ENCODE measurements at places on chromosomes 11 and 22.

- no peak for DNase-seq
Observed at GRCh38 chr22:27080036-27080578, 422.7 kb downstream of the MIAT start.

DNA sequence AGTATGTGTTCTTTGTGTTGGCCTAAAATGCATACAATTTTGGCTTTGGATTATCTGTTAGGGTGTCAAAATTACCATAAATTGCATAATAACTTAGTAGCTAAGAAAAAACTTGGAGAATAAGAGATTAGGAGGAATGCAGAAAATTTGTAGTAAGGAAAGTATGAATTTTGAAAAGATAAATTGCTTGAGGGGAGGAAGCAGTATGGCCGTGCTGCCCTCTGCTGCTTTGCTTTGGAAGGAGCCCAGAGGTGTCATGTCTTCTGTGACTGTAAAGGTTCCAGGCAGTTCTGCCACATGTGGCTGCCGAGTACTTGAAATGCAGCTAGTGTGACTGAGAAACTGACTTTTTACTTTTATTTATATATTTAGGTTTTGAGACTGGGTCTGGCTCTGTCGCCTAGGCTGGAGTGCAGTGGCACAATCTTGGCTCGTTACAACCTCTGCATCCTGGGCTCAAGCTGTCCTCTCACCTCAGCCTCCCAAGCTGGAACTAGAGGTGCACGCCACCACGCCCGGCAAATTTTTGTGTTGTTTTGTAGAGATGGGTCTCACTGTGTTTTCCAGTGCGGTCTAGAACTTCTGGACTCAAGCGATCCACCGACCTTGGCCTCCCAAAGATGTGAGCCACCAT is 1.8 kb downstream of the ADSL start:
- DNase-seq: peak; percentile 50

GRCh38 chr11:121654843-121655536 is 202.2 kb upstream of the SORL1-AS1 start:
- DNase-seq: peak; percentile 83

GRCh38 chr11:67401495-67402191 is at the start of gene PPP1CA:
Gene PPP1CA (minus strand): TSS chr11:67401858. CDS start chr11:67401782, 76 bp downstream.
- peak; percentile 88 for DNase-seq

DNA sequence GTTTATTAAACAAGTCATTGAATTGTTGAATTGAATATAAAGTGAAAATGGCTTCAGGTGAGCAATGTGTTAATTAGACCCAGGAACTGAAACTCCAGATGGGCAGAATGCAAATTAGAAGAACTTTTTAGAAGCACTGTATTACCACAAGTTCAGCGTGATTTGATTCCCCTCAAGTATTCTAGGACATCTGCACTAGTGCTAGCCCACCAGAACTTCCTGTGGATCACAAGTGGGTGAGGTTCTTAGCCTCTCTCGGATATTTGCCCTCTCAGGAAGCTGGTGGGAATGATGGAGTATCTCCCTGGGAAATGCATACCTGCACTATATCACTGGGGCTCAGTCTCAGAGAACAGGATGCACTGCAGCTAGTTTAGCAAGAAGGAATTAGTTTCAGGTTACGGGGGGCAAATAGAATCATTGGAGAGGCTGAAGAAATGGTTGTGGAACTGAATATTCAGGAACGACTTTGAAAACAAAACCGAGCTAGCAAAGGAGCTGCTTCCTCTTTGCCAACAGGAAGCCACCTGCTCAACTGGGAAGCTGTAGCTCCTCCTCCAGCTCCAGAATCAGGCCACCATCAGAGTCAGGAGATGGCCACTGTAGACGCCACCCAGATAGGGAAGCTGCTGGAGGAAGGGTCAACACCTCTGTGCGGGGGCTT is 74.3 kb downstream of the DHCR7 start:
- DNase-seq: no peak

- DNase-seq: no peak
Observed at GRCh38 chr11:130160498-130161155, 1.0 kb downstream of the ST14 start.

DNA sequence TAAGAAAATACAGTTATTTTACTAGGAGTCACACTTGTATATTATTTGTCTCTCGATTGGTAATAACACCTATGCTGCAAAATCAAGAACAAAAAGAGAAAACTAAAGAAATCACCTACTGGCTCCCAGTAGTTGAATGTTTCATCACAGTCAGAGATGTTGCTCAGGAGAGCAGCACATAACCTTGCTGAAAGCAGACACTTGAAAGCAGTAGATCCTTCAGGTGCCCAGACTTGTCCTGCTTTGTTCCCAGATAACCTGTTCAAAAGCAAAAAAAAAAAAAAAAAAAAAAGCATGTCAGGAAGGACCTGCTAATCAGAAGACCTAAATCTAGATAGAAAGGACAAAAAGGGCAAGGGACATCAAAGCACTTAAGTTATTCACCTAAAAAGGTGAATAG is 1.3 kb downstream of the ALG9 start:
- no peak for DNase-seq

GRCh38 chr11:8389029-8389996 is 125.6 kb upstream of the LMO1 start:
- DNase-seq: no peak

DNA sequence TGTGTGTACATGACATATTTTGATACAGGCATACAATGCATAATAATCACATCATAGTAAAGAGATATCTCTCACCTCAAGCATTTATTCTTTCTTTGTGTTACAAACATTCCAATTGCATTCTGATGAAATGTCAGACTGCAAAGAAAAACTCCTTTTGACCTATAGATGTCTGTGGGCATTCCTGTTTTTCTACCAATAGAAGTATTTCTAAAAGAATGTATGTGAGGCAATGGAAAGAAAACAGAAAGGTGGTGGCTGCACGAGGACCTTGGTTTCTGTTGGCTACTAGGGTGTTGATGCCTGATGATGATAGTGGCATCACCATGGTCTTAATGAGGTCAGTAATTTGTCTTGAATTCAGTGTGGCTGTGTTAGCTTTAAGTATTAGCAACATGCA is 137.0 kb upstream of the ANO3 start:
- DNase-seq: no peak

DNA sequence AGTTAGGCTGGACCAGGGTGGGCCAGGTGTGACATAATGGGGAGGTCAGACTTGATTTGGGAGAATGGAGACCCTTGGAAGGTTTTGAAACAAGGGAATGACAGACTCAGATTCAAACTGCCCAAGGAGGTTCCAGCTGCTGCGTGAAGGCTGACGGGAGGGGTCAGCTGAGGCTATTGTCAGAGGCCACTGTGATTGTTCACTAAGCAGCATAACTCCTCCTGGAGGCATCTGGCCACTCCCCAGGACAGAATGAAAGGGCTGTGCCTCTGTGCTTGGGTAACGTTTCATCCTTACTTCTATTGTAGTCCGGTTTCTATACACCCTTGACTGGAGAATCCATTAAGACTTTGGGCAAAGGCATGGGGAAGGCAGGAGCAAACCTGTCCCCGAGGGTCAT is 126.6 kb downstream of the DSCAML1 start:
- DNase-seq: no peak

GRCh38 chr22:17675584-17675983 is 37.0 kb downstream of the BCL2L13 start:
- DNase-seq: no peak

DNA sequence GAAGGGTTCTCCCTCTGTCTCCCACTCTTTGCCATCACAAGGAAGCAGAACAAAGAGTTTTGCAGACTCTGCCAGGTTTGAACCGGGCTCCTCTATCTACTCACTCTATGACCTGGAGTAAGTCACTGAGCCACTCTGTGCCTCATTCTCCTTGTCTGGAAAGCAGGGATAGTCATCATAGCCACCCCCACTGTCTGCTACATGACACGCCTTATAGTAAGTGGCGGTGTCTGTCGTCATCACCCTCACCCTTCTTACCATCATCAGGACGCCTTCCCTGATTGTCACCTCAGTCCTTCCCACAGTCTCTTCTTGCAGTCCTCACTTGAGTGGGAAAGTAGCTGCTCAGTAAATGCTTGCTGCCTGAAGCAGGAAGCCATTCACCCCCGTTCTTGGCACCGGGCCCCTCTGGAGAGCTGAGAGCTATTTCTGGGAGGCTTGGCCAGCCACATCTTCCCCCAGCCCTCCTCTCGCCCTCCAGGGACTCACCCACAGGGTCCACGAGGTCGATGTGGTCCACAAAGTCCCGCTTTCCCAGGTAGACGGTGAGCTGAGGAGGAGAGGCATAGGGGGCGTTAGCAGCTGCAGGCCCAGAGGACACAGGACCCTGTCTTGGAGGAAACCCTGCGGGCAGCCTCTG is 46.4 kb downstream of the TPBGL start:
- no peak for DNase-seq

GRCh38 chr11:118142809-118143208 is 9.8 kb downstream of the SCN4B start:
- DNase-seq: peak; percentile 20

DNA sequence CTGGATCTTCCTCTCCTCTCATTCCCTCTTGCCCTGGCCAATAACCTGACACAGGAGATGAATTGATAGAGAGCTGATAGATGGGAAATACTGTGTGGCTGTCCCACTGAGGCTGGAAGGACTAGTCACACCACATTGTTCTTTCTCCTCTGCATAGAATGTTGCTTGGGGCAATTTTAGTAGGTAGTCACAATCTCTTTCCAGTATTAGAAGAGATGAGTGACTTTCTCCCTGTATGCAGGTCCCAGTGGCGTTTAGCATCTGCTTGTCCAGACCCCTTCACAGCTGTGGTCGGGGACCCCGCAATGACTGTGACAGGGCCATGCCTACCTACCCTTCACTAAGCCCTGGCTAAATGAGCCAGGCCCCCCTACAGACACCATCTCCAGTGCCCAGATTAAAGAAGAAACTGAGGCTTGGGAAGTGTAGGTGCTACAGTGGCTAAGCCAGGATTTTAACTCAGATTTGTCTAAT is 24.0 kb upstream of the P2RY2 start:
- no peak for DNase-seq

Measured in PC-3 (cell line).